ENCODE measurements at places on chromosomes 1 and 21. TPM values are rescaled to one million over a fixed set of nuclear protein-coding genes. Genes with fewer than 3 reads are reported as not detected.

- DNase-seq = no peak
Measured at GRCh38 chr21:18191139-18191538, 53.5 kb upstream of the CHODL start.

The GRHL3 gene
- total RNA-seq = not detected

DNA sequence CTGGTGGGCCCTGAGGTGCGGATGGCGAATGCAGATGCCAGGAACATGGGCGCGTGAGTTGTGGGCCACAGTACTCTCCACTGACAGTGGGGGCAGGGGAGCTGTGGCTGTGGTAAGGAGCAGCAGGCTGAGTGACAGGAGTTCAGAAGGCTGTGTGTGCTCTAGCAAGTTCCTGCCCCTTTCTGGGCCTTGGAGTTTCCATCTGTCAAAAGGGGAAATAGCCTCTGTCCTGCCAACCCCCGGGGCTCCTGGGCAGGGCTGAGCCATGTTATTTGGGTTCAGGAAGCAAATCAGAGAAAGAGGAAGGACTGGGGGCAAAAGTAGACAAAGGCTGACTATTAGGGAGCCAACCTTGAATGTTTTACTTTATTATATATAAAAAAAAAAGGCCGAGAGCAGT is 19.5 kb upstream of the MFN2 start:
- no peak for DNase-seq

DNA sequence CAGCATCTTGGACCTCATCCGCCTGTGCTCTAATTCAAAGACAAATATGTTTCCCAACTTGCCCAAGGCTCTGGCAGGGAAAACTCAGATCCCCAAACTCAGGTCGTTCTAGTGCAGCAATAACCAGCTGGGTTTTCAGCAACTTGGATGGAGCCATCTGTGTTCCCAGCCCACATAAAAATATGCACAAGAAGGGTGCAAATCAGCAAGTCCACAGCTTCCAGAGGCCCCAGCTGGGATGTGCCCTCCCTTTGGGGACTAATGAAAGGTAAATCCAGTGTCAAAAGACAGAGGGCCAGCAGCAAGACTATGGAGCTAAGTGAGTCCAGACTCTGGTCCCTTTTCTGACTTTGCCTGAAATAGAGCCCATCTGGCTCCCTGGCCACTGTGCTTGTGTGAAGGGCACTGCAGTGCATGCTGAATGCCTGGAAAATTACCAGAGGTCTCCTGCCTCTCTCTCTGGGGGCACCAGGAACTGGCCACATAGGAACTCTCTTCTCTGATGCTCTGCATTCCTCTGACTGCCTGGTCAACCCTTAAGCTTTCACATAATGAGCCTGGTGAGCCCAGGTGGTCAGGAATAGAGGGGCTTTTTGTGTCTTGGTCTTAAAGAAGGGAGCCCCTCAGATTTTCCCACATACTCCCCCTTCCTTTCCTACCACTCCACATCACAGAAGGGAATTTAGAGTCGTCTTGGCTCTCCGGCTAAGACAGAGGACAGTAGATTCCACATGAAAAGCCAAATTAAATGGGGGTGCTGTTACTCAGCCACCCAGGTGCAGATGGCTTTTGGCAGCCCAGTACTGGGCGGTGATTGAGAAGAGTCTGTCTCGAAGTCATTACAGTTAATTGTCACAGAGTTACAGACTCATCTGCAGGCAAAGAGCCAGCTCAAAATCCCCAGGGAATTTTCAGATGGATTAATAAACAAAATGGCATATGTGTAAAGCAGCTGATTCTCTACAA is 88.1 kb upstream of the C1orf21 start:
- no peak for DNase-seq

The NTNG1 gene
- not detected for total RNA-seq

The KCNA2 gene
- 0.58 TPM for total RNA-seq

GRCh38 chr1:99749504-99750347 is 16.7 kb downstream of the FRRS1 start:
- no peak for DNase-seq

GRCh38 chr1:4640931-4641330 is 13.5 kb upstream of the AJAP1 start:
- DNase-seq = no peak

- DNase-seq = peak; percentile 75
Measured at GRCh38 chr1:244339073-244339692, 112.5 kb downstream of the ADSS2 start.

GRCh38 chr1:182601416-182601786 is 2.8 kb downstream of the RGS16 start:
- peak; percentile 91 for DNase-seq

- DNase-seq = no peak
Measured at GRCh38 chr21:45051580-45052434, 22.6 kb upstream of the ADARB1 start.

DNA sequence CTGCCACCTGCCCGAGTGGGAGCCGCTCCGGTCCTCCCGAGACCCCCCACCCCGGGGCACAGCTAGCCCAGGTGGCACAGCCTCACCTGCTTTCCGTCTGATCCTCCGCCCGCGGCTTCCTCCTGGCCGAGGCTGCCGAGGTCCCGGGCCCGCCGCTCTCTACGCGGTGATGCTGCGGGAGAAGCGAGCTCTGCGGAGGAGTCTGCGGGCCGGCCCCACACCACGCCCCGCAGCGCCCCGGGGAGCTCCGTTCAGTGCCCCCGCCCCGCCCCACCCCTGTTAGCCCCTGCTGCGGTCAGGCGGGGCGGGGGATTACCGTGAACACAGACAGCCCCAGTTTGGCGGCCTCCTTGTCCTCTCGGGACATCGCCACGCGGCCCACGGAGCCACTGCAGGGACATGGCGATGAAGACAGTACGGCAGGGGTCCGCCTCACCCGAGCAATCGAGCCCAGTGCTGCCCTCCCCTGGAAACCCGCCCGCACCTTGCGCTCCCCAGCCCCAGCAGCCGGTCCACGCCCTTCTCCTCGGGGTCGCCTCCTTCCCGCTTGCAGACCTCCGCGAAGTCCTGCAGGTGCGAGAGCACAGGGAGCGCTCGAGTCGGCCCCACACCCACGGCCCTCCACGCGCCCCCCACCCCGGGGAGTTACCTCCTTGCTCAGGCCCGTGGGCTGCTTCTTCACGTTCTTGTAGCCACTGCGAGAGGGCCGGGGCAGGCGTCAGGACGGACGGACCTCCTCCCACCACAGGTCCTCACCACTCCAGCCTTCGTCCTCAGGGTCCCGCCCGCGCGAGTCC is 933 bp downstream of the C1orf35 start:
- DNase-seq = peak; percentile 84

DNA sequence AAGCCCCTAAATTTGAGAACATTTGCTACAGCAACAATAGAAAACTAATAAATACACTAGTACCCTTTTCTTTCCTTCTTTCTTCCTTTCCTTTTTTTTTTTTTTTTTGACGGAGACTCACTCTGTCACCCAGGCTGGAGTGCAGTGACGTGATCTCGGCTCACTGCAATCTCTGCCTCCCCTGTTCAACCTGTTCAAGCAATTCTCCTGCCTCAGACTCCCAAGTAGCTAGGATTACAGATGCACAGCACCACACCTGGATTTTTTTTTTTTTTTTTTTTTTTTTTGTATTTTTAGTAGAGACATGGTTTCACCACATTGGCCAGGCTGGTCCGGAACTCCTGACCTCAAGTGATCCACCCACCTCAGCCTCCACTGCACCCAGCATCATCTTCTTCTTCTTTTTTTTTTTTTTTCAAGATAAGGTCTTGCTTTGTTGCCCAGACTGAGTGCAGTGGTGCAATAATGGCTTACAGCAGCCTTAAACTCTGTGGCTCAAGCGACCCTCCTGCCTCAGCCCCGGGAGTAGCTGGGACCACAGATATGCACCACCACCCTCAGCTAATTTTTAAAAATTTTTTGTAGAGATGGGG is 19.6 kb upstream of the CBR3 start:
- no peak for DNase-seq

- DNase-seq = no peak
Measured at GRCh38 chr1:228921481-228921880, 186.2 kb downstream of the RHOU start.

GRCh38 chr1:235504122-235504493 is at the start of gene B3GALNT2:
Gene B3GALNT2 (minus strand): TSS chr1:235504452. CDS start chr1:235504252, 200 bp downstream.
- DNase-seq = no peak

DNA sequence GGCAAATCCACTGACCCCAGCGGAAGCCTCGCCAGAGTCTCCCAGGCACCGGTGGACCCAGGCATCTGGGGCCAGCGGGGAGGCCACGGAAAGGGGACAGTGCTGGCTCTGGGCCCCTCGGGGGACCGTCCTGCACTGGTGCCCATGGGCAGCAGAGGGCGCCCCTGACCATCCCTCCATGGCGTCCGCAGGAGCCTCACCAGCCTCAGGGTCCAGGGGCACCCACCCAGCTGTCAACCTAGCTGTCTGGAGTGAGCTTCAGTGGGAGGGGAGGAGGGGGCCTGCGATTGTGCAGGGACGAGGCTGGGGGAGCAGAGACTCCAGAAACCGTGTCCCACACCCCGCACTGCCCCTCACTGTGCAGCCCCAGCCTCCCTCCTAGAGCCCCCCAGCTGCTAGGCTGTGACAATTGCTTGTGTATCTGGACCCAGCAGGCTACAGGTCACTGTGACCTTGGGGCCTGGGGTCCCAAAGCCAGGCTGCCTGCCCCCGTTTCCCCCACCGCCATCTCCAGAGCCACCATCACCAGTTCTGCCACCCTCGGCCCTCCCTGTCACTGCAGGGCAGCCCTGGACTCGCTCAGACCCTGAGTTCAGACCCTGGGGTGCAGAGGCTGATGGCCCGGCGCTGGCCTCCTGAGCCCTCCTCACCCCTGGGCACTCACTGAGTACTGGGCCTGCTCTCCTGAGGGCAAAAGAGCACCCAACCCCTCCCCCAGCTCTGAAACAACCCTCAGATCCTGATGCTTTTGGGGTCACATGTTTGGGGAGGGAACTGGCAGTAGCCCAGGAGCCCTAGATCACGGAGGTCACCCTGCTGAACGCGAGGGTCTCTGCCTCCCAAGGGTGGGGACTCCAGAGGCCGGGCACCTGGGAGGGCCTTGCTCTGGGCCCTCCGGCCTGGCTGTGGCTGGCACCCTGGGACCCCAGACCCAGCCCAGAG is 10.6 kb upstream of the COL6A1 start:
- peak; percentile 82 for DNase-seq

GRCh38 chr1:25795946-25796810 is 3.8 kb upstream of the SELENON start:
- no peak for DNase-seq

DNA sequence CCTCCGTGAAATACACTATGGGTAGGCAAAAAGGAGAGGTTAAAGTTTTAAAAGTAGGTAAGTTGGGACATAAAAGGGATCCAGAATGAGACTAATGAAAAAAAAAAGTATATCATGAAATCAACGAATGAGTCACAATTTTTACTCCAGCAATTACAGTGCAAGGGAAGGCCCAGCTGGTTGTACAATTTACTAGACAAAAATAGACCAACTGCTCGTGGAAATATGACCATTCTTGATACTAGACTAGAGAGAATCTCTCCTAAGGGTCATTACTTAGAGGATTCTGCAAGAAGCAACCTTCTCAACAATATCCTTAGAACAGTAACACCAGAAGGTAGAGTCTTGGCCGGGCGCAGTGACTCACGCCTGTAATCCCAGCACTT is 55.1 kb upstream of the EFHD2 start:
- DNase-seq = no peak

GRCh38 chr1:212749821-212750535 is 41.6 kb downstream of the NSL1 start:
- DNase-seq = no peak

DNA sequence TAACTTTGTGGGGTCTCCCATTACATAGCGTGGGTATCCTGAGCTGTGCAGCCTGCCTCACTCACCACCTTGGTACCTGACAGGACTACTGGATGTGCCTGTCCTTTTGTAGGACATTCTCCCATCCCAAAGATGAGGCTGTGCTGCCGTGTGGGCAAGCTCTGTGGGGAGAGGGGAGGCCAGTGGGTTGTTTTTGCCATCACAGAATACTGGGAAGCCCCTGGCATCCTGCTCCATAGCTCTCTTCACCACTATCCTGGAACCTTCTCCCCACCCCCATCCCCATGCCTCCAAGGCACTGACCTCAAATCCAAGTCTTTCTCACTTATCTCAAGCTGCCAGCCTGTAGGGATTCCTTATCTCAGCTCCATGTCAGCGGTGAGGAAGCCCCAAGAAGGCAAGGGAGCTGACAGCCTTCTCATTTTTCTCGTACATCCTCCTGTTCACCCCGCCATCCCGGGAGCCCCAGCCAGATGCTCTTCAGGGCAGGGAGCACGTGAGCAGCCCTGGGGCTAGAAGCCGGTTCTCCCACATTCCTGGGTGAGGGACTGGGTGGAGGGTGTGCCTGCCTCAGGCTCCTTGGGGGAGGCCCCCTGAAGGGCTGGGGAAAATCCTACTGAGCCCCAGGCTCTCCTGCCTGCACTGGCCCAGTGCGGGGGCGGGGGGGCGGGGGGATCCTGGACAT is 2.4 kb upstream of the ELF3 start:
- no peak for DNase-seq

- DNase-seq = peak; percentile 69
Measured at GRCh38 chr1:25615172-25615541, 1.4 kb upstream of the MAN1C1 start.

- no peak for DNase-seq
Measured at GRCh38 chr1:230170153-230170547, 103.1 kb downstream of the GALNT2 start.

- no peak for DNase-seq
Measured at GRCh38 chr1:210627755-210628154, 299.1 kb downstream of the HHAT start.

The ZNF648 gene
- not detected for total RNA-seq

DNA sequence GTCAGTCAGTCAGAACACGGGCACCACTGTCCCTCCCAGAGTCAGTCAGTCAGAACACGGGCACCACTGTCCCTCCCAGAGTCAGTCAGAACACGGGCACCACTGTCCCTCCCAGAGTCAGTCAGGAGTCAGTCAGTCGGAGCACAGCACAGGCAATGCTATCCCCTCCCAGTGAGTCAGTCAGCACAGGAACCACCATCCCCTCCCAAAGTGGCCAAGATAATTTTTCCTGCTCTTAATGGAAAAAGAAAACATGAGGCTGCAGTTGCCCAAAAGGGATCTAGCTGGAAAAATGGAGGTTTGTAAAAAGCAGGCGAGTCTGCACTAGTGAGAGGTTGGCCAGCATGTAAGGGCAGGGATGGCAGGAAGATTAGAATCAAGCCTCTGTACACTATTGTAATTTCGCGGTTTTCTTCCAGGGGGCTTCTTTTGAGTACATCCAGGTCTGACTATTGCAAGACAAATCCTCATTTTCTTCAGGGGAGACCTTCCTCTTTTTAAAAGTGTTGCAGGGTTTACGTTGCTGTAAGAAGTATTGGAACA is 213.8 kb downstream of the SIPA1L2 start:
- no peak for DNase-seq

- no peak for DNase-seq
Measured at GRCh38 chr1:90291431-90292216, 296.7 kb downstream of the ZNF326 start.

The ADCY10 gene
- total RNA-seq = 0.19 TPM

Data from activated CD4-positive, alpha-beta T cell treated with anti-CD3 and anti-CD28 coated beads, Interleukin-2, amount 10 ng/mL, durations not matched to agents 24 days and 14 days (primary cell).